ENCODE measurements at places on chromosomes 11 and 22.

DNA sequence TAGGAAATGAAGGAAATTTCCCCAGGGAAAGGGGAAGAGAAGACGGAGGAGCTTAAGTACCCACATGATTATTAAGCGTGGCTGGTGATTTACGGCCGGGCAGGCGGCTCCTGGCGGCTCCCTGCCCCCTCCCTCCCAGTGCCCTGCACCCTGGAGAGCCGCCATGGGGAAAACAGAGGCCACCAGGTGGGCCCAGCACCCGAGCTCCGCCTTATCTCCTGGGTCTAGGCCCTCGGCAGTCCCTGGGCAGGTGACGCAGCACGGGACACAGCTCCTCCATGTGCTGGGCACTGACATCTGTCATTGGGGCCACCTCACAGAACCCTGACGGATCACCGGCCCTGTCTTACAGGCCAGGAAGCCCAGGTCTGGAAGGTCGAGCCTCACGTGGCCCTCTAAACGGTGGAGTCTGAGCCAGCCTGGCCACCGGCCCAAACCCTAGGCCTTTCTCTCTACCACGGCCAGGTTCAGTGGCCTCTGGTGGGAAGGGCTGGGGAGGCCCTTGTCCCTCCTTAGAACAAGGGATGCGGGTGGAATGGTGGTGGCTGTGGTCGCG lies 60.2 kb upstream of the PPARA start:
- no peak for DNase-seq

DNA sequence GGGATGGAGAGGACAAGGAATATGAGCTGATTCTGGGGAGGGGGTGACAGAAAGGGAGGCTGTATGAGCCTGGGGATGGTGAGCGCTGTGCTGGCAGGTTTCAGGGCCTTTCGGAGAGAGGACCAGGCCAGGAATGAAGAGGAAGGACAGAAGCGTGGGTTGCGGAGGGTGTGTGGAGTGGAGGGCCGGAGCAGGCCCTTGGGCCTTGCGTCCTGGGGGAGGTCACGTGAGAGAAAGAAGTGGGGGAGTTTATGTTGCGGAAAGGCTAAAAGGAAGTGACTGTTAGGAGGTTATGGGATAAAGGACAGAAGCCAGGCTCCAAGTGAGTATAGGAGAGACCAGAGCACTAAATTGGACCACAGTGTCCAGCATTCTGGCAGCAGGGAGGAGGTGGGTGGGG lies 17.5 kb downstream of the BCR start:
- DNase-seq = no peak

GRCh38 chr22:32327596-32328171 lies 30.0 kb upstream of the RFPL3 start:
- no peak for DNase-seq

GRCh38 chr11:118672846-118673245 lies 6.6 kb downstream of the TREH start:
- no peak for DNase-seq

DNA sequence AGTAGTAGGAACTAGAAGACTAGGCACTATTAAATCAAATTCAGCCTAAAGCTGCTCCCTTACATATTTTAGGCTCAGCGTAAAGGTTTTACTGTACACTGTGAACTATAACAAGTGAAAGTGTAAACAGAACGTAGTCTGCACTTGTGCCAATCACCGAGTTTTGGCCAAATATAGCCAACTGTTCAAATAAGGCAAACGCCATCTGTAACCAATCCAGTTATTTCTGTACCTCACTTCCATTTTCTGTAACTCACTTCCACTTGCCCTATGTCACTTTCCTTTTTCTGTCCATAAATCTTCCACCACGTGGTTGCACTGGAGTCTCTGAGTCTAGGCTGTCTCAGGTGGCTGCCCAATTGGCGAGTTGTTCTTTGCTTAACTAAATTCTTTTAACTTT lies 2132.2 kb downstream of the LRRC4C start:
- no peak for DNase-seq

DNA sequence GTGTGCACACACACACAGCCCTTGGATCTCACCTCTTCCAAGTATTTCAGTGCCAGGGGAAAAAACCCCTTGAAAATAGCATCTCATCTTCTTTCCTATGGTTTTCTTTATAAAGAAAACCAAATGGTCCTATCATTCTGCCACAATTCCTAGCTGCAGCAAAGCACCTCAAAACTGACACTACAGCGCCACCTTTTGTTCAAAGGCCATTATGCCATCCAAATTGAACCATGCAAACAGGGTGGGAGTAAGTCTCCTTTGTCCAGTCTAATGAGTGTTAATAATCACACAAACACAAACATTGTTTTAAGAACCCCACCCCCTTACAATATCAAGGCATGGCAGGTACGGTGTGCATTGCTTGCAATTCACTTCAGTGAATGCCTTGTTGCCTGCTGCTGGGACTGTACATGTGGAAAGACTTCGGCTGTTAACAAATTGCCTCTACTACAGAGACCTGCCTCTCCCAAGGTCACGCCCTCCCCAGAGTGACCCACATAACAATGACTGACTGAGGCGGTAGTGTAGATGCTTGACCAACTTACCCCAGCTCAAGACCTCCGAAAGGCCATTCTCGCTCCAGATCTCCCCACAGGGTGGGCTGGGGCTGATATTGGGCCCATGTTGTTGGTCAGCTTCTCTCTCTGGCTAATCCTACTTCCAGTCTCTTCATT lies 31.7 kb downstream of the FAM181B start:
- no peak for DNase-seq

DNA sequence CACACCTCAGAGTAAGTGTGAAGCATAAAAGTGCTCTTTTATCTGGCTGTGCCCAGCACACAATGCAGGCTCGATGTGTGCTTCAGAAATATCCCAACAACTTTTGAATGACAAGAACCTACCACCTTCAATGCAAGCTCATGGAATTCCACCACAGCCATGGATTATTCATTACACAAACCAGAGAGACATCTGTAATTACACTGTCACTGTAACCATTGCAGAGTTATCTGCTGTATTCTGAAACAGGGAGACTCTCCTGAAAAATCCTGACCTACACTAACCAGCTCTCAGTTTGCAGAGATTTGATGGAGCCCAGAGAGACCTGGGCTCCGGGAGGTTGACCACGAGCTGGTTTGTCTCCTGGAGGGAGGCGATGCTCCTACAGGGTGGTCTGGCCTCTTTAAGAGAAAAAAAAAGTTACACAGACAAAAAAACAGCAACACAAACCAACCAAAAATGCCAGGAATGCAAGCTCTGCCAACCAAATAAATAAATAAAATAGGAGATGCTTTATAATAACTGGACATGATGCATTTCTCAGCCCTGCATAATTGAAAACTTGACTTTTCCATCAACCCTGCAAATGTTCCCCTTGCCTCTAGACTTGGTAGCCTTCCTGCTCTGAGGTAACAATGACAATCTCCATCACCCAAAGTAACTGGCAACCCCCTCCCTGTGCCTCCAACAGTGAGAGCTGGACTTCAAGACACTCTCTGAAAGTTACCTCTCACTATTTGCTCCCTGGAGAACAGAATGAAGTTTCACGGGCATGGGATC lies 69.7 kb downstream of the ETS1 start:
- DNase-seq = no peak

Data from T follicular helper cell (primary cell).